ENCODE measurements at places on chromosomes 13 and 19.
A peak's percentile ranks its signal among the peaks of the same experiment; 100 is the strongest.

DNA sequence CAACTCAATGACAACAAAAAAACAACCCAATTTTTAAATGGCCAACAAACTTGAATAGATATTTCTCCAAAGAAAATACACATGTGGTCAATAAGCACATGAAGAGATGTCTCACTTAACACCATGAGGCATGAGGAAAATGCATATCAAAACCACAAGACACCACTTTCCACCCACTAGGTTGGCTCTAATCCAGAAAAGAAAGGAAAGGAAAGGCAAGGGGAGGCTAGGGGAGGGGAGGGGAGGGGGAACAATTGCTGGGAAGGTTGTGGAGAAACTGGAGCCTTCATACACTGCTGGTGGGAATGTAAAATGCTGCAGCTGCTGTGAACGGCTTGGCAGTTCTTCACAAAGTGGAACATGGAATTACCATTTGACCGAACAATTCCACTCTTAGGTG, 854.3 kb downstream of the UQCRFS1 start:
- no peak for DNase-seq

DNA sequence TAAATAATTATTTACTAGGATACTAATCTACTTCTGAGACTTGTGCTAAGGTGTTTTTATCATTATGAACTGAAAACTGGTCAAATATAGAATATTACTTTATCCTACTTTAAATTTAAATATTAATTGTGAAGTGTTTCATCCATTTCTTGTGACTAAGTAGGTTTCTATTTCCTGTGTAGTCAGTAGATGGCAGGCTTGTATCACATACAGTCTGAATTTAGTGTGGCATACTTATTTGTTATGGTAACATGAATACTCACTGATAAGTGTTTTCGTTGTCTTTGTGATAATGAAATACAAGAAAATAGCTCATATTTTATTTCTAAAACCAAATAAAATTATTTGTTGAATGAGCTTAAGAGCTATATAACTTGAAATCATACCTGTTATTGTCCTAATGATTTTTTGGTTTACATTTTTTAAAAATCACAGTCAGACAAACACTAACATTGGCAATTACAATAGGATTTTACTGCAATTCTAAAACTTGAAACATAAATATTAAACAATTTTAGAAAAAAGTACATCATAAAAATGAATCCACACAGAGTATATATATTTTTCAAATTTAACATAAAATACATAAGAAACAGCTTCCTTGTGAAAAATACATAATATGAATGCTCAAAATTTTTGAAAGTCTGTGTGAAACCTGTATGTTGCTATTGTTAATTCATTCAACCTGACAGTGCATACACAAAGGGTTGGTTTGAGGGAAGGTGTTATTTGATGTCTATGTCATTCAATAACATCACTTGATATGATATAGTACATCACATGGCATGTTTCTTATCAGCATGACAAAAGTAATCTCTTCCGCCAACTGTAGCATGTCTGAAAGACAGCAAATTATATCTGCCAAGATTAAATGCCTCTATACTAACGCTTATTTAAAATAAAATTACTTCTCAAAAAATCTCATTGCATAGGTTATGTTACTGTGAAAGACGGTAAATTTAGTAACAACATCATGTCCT, 904.8 kb upstream of the PCDH20 start:
- DNase-seq, result peak; percentile 20

- no peak for DNase-seq
Observed at GRCh38 chr13:38147050-38147449, 202.6 kb upstream of the UFM1 start.

GRCh38 chr19:44598880-44599279, 14.5 kb upstream of the IGSF23 start:
- DNase-seq, result no peak

GRCh38 chr19:14410091-14411051, 8.8 kb downstream of the DDX39A start:
- DNase-seq, result no peak

GRCh38 chr13:31242367-31242766, 42.6 kb downstream of the B3GLCT start:
- DNase-seq, result no peak

DNA sequence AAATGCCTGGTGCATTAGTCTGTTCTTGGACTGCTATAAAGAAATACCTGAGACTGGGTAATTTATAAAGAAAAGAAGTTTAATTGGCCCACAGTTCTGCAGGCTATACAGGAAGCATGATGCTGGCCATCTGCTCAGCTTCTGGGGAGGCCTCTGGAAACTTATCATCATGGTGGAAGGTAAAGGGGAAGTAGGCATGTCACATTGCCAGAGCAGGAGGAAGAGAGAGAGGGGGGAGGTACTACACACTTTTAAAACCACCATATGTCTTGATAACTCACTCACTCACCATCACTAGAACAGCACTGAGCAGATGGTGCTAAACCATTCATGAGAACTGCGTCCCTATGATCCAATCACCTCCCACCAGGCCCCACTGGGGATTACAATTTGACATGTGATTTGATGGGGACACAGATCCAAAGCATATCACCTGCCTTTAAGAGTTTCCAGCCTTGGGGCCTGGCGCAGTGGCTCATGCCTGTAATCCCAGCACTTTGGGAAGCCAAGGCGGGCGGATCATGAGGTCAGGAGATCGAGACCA, 219.0 kb downstream of the KATNAL1 start:
- DNase-seq, result peak; percentile 7

- no peak for DNase-seq
Observed at GRCh38 chr19:4506449-4507149, 11.7 kb downstream of the PLIN4 start.

GRCh38 chr13:71597150-71597549, 269.9 kb downstream of the DACH1 start:
- no peak for DNase-seq

DNA sequence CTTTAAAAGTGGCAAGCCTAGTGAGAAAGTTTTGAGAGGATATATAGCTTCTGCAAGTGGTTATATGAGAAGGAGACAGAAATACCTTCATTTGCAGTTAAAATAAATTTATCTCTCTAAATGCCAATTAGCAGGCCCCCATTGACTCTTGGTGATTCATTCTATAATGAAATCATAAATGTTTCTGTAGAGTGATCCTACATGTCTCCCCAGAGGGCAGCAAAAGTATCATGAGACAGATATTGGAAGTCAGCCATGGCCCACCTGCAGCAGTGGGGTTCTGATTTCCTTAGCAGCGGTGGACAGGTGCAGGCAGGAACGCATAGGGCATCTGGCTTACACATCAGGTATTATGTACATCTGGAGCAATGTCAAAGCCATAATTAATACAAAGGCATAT, 385.4 kb upstream of the SLC10A2 start:
- DNase-seq, result peak; percentile 49

DNA sequence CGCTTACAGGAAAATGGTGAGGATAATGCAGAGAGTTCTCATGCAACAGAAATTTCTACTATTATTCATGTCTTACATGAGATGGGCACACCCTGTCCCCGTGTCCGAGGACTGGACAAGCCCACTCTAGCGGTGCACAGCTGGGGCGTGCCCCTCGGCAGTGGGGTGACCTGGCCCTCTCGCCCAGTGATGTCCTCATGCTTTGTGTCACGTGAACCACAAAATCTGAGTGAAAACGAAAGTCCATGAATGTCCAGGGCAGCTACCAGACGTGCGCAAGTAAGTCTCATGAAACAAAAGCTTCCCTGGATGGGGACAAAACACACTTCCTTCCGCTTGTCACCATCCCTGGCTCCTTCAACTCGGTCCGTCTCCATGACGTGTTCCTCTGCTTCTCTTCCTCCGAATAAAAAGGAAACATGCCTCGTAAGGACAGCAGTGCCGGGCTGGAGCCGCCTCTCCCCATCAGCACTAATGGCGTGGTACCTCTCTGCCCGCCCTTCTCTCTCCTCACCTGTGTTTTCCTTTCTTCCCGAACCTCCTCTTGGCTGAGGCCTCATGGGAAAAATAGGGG, 45.6 kb downstream of the ANKRD10 start:
- peak; percentile 7 for DNase-seq

DNA sequence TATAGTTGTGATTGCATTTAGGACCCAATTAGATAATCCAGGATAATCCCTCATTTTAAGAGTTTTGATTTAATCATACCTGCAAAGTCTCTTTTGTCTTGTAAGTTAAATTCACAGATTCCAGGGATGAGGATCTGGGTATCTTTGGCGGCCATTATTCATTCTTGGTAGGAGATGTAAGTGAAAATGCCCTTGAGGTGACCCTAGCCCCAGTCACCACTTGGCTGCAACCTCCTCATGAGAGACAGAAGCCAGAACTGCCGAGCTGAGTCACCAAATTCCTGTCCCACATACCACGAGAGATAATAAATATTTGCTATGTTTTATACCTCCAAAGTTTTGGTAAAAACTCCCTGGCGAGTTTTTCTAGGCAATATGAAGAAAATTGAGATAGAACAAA, 389.4 kb downstream of the RFC3 start:
- no peak for DNase-seq

DNA sequence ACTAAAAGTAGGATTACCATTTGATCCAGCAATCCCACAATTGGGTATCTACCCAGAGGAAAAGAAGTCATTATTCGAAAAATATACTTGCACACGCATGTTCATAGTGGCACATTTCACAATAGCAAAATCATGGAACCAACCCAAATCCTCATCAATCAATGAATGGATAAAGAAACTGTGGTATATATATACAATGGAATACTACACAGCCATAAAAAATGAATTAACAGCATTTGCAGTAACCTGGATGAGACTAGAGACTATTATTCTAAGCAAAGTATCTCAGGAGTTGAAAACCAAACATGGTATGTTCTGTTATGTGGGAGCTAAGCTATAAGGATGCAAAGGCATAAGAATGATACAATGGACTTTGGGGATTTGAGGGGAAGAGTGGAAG, 3.0 kb downstream of the ZNF708 start:
- no peak for DNase-seq

DNA sequence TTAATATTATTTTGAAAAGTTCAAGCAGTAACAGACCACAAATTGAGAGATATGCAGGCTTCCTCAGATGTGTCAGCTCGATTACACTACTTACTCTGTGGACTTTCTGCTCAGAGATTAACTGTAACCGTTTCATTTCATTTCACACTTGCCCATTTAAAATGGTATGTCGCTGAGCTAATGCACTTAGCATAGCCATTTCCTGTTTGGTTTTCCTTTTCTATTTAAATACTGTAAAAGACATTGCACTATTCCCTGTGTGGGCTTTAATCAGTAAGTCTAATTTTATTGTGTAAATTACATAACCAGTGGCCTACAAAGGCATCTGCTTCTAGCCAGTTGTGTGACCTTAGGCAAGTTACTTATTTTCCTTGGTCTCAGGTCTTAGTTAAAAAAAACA, 237.6 kb downstream of the LACC1 start:
- DNase-seq, result peak; percentile 4

DNA sequence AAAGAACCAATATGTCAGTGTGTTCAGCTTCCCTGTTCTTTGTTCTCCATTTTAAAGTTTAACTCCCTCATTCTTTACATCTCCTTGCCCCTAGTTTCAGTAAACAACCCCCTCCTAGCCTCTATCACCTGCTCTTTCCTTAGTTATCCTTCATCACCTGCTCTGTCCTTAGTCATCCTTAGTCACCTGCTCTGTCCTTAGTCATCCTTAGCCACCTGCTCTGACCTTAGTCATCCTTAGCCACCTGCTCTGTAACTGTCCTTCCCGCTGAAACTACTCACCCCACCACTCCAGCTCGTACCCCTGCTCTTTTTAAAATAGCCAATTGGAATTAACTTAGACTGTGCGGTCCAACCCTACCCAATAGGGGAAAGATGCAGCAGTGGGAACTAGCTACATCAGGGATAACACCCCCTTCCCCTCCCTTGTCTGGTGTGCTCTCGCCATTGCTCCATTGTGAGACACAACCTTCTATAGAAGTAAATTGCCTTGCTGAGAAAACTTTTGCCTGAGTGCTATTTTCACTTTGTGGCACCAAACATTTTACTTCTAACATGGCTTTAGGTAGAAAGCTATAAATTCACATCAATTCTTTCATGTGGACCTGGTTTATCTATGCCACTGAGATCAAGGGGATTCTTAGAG, 16.2 kb downstream of the EDNRB start:
- DNase-seq, result no peak

DNA sequence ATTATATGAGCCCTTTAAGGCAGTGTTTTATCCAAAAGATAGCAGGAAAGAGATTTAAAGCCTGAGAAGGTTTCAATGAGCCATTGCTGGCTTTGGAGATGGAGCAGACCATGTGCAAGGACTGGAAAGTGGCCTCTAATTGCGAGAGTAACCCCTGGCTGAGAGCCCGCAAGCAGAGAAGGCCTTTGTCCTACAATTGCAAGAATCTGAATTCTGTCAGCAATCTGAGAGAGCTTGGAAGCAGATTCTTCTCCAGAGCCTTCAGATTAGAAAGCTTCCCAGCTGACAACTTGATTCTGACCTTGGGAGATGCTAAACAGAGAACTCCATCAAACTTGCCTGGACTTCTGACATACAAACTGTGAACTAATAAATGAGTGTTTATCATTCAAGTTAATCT, 528.7 kb upstream of the KLF12 start:
- no peak for DNase-seq

- DNase-seq, result no peak
Observed at GRCh38 chr13:41356786-41357185, 45.7 kb downstream of the NAA16 start.

- DNase-seq, result no peak
Observed at GRCh38 chr19:58059671-58060078, 593 bp downstream of the ZNF135 start.

- no peak for DNase-seq
Observed at GRCh38 chr13:99376132-99376531, 68.9 kb upstream of the GPR183 start.

DNA sequence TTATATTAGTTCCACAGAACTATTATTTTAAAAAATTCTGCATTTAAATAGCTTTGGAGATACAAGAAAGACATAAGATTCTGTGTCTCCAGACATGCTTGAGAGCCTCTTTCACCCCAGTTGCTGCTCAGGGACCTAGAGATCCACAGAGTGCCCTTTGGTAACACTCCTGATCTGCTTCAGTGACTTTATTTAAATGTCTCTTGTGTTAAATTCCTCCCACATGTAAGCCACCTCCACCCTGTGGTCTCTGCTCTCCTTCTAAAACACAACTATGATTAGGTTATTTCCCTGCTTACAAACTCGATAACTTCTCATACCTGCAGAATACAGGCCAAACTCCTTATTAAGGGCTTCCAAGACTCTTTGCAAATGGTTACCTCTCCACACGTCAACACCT, 141.0 kb downstream of the RFC3 start:
- DNase-seq, result no peak

DNA sequence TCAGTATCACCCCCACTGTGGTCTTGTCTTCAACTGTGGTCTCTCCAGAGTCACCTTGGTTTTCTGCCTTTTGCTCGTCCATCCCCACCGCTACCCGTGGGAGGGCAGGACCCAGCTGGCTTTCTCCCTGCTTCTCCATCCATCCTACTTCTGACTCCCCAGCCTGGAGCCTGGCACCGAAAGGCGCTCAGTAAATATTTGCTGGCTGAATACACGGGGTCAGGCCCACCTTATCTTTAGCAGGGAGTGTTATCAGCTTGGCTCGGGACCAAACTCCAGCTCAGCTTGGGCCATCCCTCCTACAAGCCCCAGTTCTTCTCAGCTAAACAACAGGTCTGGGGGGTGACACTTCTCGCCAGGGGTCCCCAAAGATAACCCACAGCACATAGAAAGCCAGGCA, 62.0 kb upstream of the KLF2 start:
- DNase-seq, result no peak

GRCh38 chr13:24232037-24232436, 71.5 kb downstream of the SPATA13 start:
- no peak for DNase-seq

GRCh38 chr19:45404557-45405434, at the start of gene PPP1R13L:
Gene PPP1R13L (minus strand): TSS chr19:45405069. CDS start chr19:45398318, 6,751 bp downstream.
- DNase-seq, result peak; percentile 80

- DNase-seq, result peak; percentile 51
Observed at GRCh38 chr19:13097463-13098258, 5.0 kb downstream of the LYL1 start.

GRCh38 chr19:45863840-45864628, at the start of gene FOXA3:
Gene FOXA3 (plus strand): TSS chr19:45864326. CDS start chr19:45864457, 131 bp downstream.
- DNase-seq, result peak; percentile 69
